ENCODE measurements at places on chromosomes 4 and X.

DNA sequence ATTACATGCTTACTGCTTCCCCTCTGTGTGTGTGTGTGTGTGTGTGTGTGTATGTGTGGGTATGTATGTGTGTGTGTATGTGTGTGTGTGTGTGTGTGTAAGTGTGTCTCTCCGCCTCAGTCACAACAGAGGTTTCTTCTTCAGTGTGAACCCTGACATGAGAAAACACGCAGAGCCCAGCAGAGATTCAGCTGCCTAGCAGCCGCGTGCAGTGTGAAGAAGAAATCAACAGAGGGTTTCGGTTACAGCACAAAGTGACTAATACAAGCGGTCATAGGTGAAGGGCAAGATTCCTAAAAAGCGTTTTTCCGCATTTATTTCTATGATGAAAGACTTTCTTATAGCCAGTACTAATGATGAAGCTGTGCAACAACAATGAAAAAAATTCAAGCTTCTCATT is 55.3 kb upstream of the ZFP42 start:
- DNase-seq: no peak

DNA sequence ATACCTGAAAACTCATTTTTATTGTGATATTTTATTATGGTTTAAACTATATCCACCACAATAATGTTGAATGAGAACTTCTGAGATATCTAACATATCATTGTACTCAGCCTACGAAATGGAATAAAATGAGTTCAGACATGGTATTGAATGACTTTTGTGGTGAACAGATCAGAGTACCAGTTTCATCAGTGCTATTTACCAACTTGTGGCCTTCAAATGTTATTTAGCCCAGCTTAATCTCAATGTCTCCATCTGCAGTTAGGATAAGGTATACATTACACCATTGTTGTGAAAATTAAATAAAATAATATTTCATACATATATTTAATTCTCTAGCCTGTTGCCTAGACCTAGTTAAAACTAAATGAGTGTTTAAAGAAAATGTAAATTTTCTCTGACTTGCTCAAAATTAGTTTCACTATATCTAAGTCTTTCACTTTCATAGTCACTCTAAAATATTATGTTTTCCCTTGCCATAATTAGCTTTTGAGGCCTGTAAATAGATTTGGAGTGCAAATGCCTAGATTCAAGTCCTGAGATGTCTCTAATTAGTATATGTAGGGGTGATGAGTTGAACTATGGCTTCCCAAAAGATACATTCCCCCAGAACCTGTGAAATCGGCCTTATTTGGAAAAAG is 594.2 kb downstream of the STPG2 start:
- no peak for DNase-seq

DNA sequence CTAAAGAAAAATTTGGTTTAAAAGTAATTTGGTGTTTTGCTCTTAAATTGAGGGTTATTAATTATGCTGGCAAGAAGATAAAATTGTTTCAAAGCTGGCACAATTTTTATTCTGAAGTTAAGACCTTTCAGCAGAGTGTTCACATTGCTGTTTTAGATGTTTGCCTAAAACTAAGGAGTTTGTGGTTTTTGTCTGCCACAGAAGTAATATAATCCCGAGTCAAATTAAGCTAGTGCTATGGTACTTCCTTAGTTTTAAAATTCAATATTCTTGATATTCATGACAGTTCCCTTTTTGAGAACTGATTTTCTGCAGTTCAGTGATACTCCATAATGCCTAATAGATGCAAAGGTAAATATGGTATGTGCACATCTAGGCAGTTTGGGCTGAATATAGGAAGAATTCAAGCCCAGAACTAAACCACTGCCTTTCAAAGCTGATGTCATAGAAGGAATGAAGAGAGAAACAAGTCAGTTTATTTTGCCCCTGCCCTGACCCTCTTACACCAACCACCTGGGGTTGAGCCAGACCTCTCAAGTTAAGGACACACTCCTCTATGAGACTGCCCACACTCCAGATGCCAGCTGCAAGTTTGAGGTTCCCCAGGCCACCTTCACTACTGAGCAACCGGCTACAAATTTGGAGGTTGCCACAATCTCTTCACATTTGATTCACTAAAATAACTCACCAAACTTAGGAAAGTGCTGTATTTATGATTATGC is 32.1 kb upstream of the VEGFC start:
- no peak for DNase-seq

DNA sequence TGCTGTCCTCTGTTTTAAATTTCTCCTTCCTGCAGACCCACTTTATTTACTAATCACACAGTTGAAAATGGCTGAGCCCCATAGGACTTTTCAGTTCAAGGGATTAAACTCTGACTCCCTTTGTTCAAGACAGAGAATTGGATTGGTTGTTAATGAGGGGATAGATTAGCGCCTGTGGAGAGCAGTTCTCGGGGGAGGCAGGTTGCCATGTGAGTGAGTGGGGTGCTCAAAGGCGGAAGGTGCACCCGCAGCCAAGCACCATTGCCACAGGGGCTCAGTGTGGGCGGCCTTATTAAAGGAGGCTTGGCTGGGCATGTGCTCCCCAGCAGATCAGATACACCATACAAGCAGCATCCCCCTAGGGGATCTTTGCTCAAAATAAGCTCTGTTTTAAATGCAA is 7.9 kb upstream of the CBR4 start:
- no peak for DNase-seq

DNA sequence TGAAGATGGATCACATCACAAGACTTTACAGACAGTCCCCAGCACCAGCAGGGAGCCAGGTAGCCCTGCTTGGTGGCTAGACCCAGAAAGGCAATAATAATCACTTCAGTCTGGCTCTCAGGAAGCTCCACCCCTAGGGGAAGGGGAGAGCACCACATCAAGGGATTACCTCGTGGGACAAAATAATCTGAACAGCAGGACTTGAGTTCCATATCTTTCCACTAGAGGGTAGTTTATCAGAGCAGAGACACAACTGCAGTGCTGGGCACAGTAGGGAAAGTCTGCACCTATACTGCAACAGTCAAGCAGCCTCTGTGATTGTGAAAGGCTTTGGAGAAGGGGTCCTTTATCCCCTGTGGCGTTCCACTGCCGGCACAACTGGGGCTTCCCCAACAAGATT is 547.0 kb upstream of the POU3F4 start:
- DNase-seq: no peak

DNA sequence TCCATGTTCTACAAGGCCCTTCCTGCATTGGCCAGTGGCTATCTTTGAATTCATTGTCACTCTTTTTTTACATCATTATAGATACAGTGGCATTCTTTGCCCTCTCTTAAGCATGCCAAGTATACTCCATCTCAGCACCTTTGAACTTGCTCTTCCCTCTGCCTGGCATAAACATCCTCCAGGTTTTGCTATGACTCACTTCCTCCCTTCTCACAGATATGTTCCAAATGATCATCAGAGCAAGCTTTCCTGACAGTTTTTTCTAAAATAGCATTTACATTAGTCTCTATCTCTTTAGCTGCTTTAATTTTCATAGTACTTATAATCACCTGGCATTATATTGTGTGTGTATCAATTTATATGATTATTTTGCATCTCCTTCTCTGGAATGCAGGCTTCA is 553.3 kb upstream of the MAGEB2 start:
- no peak for DNase-seq

DNA sequence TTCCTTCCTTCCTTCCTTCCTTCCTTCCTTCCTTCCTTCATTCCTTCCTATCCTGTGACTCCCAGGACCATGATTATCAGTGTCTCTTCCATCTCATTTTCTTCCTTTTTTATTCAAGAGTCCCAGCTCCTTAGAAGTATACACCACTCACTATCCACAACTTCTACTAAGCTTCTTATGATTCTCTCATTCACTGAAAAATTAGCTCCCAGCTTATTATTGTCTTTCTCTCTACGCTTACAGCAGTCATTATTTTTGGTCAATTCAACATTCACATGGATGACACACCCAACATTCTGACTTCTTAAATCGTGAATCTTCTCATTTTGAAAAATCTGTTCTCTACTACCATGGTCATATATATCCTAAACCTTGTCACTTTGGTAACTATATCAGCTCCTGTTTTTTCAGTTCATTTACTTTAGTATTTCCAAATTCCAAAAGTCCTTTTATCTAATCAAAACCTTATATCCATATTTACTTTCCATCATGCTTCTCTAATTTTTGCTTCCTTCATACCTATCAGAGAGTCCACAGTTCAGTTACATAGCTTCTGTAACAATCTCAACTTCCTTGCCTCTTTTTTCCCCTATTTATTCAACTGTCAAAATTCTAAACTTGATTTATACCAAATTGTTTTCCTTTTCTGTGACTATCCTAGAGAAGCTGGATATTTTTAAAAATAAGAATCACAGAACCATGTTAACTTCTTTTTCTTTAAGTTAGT is 677.5 kb downstream of the RAPGEF2 start:
- DNase-seq: no peak

DNA sequence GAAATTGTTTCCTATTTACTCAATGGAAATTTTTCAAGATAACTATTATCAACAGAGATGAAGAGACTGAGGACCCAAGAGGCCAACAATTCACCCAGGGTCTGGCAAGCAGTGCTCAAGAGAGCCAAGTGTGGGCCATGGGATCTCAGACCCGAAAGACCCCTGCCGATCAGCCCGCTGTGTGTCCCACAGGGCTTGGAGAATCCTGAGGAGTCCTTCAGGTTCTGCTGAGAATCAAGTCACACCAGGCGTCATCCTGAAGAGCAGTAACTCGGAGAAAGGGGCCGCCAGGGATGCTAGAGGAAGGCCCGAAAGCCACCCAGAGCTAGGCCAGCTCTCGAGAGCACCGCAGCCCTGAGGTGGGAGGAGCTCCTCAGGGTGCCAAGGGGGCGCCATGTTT is 48.7 kb downstream of the FGFRL1 start:
- no peak for DNase-seq

DNA sequence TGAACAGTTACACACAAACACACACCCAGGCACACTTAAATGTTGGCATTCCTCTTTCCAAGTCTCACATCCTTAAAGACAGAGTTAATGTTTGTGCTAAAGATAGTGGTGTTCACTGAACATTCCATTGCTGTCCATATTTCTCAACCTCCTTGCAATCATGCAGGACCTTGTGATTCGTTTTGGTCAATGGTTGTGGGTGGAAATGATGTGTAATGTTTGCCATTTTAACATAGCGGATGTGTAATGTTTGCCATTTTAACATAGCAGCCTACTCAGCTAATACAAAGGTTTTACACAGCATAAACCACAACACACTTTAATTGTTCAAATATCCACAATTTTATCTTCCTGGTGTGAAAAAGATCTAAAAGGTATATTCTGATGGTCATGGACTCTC is 93.9 kb downstream of the CEP44 start:
- DNase-seq: no peak

- no peak for DNase-seq
Measured at GRCh38 chr4:176193126-176193525, 2.3 kb downstream of the SPATA4 start.

DNA sequence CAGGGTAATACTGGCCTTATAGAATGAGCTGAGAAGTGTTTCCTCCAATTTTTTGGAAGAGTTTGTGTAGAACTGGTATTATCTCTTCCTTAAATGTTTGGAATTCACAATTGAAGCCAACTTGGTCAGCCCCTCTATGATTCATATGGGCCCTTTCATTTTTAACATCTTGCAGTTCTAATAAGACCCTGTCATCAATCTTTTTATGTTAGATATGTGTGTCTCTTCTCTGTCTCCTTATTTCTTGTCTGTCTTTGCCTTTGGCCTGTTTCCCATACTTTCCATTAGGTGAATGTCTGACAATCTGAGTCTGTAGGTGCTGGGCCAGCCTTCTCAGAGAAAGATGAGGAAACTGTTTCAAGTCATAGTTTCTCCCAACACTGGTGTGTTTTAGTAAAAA is 88.7 kb downstream of the SLC16A2 start:
- DNase-seq: no peak

GRCh38 chr4:80713409-80713808 is 317.1 kb upstream of the BMP3 start:
- DNase-seq: no peak

DNA sequence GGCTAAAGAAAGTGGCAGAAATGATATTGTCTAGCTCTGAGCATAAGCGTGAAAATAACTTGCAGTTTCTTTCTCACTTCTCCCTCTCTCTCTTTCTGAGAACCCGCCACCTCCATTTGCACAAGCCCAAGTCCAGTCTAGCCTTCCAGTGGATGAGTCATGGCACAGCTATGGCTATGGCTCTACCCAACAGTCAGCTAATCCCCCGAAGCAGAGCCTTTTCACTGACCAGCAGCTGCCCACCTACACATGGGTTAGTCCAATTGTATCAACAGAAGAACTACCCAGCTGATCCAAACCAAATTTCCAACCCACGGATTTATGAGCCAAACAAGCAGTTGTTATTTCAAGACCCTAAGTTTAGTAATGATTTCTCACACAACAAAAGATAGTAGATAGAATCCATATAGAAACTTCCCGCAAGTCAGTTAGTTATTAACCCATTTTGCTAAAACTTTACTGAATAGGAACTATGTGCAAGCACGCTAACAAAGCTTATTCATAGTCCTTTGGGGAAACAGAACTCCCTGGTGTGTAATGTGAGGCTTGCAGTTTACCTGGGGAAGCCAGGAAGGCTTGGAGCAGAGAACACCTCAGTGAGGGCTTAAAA is 282.3 kb downstream of the INPP4B start:
- DNase-seq: no peak

DNA sequence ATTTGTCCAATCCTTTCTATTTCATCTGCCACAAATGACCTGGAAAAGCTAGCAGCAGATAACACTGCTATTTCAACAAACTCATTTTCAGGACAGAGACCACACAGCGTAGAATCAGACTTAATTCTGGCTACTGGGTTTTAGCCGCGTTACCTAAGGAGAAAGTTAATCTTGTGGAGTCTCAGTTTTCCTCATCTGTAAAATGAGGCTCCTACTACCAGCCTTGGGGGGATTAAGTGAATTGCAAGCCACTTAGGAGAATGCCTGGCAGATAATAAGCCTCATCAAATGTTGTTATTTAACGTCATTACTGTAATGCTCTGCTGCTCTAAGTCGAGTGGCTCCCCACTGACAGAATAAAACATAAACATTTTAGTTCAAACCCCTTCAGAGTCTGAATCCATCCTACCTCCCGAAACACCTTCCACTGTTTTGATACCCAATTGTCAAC is 1.4 kb downstream of the CCNI start:
- DNase-seq: no peak

DNA sequence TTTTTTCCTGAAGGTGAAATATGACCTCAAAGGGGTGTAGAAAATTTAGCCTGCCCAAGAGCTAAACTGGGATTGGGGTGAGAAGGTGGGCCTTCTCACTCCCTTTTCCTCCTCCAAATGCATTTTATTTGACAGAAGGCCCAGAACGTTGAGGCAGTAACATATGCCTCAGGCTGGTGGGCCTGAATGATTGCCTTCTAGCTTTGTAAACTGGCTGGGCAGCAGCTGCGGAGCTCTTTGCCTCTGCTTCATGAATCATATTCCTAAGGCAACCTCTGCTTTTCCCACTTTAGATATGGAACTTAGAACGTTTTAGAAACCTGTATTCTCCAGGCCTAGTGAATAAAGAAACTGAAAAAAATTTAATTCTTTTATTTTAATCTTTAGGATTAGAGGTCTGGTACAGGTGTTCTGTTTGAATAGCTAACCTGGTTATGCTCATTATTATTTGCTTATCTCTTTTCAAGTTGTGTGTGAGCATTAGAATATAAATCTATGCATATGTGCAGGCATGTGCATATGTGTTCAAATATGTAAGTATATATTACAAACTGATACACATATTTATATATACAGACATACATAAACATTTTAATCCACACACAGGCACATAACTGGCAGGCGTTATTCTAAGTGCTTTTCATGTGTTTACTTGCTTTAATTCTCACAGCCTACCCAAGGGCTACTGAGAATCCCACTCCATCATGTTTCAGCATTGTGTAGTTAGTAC is 11.5 kb downstream of the PRDM8 start:
- no peak for DNase-seq
